T-helper 1 cell (primary cell): ENCODE measurements at places on chromosomes 6 and 20.

DNA sequence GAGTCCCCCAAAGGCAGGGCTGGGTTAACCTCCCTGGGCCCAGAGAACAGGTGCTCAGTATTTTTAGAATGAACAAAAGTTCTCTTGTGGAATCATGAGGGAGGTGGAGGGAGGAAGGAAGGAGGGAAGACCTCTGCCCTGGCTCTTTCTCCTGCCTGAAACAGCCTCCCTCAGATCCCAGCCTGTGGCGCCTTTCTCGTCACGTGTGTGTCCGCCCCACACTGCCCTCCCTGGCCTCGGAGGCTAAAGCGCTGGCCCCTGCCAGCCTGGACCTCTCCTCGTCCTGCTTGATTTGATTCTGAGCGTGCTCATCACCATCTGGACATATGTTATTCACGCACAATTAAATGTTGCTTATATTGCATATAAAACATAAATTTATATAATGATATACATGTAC, 40.9 kb downstream of the PHACTR3 start:
- DNase-seq = no peak

- DNase-seq = no peak
These were observed 218.9 kb downstream of the PLCB4 start for GRCh38 chr20:9287826-9288225.

- DNase-seq = no peak
These were observed 7.5 kb upstream of the RBM38 start for GRCh38 chr20:57383447-57384347.

GRCh38 chr6:99195986-99196655, 153.4 kb downstream of the FAXC start:
- no peak for DNase-seq

- peak; percentile 5 for DNase-seq
These were observed 711 bp upstream of the SIRT5 start for GRCh38 chr6:13573669-13574110.

- DNase-seq = no peak
These were observed 233.9 kb upstream of the SYNDIG1 start for GRCh38 chr20:24235296-24236175.

DNA sequence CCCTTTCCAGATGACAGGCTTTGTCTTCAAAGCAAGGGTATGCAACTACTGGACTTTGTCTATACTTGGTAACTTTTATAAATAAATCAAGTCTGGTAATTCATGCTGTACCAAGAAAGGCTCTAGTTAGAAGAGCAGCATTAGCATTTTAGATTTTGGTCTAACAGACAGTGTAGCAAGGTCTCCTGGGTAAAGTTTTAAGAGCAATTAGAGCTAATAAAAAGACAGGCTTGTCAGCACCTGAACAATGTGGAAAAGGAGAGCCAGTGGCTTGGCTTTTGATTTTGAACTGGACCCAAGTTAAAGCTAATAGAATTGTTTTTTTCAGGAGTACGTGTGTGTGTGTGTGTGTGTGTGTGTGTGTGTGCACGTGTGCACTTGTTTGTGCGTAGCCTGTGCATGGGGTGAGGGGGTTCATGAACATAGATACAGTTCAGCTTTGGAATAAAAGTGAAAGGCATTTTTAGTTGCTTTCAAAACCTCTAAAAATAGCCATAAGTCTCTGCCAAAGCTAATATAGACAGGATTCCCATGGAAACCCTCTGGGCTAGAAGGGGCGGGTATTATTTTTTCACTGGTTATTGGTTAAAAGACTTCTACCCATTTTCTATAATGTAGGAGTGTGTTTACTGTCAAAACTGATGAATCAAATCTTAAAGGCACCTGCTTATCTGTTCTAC, 138.4 kb downstream of the KCNQ5 start:
- no peak for DNase-seq

DNA sequence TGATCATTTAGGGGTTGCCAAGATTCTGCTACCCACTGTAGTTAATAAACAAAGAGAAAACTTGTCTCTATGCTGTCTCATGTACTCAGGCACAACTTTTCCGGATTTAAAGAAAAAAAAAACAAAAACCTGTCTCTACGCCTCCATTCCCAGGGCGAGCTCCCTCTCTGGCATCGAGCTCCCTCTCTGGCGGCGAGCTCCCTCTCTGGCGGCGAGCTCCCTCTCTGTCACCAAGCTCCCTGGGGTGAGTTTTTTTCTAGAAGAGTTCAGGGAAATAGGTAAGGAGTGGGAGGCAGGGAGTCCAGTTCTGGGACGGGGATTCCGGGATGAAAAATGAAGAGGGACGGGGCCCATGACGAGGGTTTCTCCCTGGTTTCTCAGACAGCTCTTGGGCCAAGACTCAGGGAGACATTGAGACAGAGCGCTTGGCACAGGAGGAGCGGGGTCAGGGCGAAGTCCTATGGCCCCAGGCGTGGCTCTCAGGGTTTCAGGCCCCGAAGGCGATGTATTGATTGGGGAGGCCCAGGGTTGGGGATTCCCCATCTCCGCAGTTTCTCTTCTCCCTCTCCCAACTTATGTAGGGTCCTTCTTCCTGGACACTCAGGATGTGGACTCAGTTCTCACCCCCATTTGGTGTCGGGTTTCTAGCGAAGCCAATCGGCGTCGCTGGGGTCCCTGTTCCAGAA, 16.5 kb upstream of the HLA-A start:
- DNase-seq = no peak

- DNase-seq = no peak
These were observed 9.9 kb upstream of the C6orf141 start for GRCh38 chr6:49540614-49541013.
